Type B pancreatic cell (in vitro differentiated cells): ENCODE measurements at places on chromosomes 3 and 15. TPM values are rescaled to one million over a fixed set of nuclear protein-coding genes. Genes with fewer than 3 reads are reported as not detected.

DNA sequence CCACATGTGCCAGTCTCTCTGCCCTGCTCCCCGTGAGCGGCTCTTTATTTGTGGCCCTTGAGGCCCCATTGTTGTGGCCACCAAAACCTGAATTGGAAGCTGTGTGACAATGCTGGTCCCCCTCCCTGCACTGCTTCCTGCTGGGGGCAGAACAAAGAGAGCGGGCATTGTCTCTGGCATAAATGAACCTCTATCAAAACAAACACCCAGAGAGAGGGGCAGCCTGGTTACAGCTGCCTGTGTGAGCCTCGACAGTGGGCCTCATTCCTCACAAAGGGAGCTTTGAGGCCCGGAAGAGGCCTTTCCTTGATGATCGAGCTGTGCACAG, 152.9 kb downstream of the IGF1R start:
- no peak for DNase-seq
- peak overlapping the region; percentile 86 for H3K27ac ChIP-seq
- H3K4me3 ChIP-seq, result peak overlapping the region; percentile 84
- peaks cover 84% of the 10 kb centered on the region for H3K4me1 ChIP-seq
- no peaks in the 10 kb centered on the region for H3K36me3 ChIP-seq
- H3K27me3 ChIP-seq, result no peaks in the 10 kb centered on the region

GRCh38 chr15:73601451-73602445, 31.4 kb downstream of the NPTN start:
- DNase-seq, result no peak
- H3K4me3 ChIP-seq, result no peak overlapping the region
- no peak overlapping the region for H3K27ac ChIP-seq
- peaks cover 3% of the 10 kb centered on the region for H3K36me3 ChIP-seq

DNA sequence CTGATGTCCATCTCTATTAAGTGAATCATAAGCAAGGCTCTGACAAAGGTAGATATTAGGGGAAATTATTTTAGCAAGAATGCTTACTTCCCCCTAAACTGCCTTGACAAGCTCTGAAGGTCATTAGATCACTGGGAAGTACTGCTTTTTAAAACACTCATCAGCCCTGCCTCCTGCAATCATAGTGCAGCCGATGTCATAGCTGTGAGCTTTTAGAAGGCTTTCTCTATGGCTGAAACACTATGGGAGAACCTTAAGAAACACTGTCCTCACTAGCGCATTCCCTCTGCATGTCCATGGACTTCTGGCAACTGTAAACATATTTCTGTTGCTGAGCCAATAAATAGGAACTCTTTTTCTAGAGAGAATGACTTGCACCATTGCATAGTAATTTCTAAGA, 38.7 kb upstream of the PTPRG start:
- H3K4me3 ChIP-seq, result no peak overlapping the region
- H3K27ac ChIP-seq, result peak overlapping the region; percentile 74
- no peaks in the 10 kb centered on the region for H3K36me3 ChIP-seq
- peaks cover 34% of the 10 kb centered on the region for H3K4me1 ChIP-seq
- DNase-seq, result no peak
- H3K27me3 ChIP-seq, result peaks cover 3% of the 10 kb centered on the region

- no peak overlapping the region for H3K27ac ChIP-seq
- H3K4me3 ChIP-seq, result no peak overlapping the region
- H3K27me3 ChIP-seq, result no peaks in the 10 kb centered on the region
- H3K36me3 ChIP-seq, result no peaks in the 10 kb centered on the region
Measured at GRCh38 chr3:143529018-143529478, 319.2 kb downstream of the SLC9A9 start.

- peaks cover 7% of the 10 kb centered on the region for H3K4me1 ChIP-seq
- H3K27ac ChIP-seq, result no peak overlapping the region
- H3K36me3 ChIP-seq, result peaks cover 10% of the 10 kb centered on the region
Measured at GRCh38 chr3:38488949-38489348, 7.2 kb upstream of the EXOG start.

GRCh38 chr3:100761211-100761942, 52.1 kb downstream of the TFG start:
- H3K4me1 ChIP-seq, result no peaks in the 10 kb centered on the region
- no peak for DNase-seq
- no peaks in the 10 kb centered on the region for H3K27me3 ChIP-seq
- no peaks in the 10 kb centered on the region for H3K36me3 ChIP-seq
- no peak overlapping the region for H3K4me3 ChIP-seq

The CYP8B1 gene
- not detected in 2 replicates for total RNA-seq

The LRRC31 gene
- 1.4 and 1.7 TPM in 2 replicates for total RNA-seq

The GP9 gene
- not detected in 2 replicates for total RNA-seq

The SLC51A gene
- total RNA-seq, result 3.7 and 4.7 TPM in 2 replicates
